RPMI8226 (cell line): ENCODE measurements at places on chromosomes 5 and 9.

DNA sequence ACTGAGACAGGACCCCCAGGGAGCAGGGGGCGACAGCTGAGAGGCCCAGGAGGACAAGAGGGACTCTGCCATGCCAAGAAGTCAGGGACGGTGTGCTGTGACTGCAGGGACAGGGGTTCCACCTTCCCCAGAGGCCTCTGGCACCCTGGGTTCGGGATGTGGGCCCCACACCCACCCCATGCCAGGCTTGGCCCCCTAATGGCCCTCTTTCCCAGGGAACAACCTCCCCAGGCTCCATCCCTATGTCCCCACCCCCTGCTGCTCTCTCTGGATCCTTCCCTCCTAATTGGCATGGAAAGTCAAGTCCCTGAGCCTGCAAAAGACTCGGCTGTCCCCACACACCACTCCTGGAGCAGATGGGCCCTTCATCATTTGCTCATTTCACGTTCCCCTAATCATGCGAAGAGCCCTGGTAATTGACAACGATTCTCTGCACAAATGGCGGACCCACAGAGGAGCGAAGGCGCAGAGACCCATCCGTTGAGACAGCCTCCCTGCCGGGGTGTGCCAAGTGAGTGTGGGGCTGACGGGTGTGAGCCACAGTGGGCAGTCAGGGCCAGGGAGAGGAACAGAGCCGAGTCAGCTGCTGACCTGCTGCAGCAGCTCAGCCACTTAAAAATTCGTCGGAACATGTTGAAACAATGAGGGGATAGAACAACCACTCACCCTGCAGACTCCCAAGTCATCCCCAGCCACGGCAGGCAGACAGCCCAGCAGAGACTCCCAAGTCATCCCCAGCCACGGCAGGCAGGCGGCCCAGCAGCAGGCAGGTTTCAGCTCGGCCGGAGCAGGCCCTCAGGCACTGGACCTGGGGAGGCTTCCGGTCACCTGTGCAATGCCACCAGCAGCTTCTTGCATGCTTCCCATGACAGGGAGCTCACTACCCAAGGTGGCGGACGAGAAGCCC lies 109.0 kb downstream of the VAV2 start:
- no peak for DNase-seq

GRCh38 chr5:177429248-177430040 lies 3.0 kb downstream of the GRK6 start:
- peak; percentile 57 for DNase-seq

DNA sequence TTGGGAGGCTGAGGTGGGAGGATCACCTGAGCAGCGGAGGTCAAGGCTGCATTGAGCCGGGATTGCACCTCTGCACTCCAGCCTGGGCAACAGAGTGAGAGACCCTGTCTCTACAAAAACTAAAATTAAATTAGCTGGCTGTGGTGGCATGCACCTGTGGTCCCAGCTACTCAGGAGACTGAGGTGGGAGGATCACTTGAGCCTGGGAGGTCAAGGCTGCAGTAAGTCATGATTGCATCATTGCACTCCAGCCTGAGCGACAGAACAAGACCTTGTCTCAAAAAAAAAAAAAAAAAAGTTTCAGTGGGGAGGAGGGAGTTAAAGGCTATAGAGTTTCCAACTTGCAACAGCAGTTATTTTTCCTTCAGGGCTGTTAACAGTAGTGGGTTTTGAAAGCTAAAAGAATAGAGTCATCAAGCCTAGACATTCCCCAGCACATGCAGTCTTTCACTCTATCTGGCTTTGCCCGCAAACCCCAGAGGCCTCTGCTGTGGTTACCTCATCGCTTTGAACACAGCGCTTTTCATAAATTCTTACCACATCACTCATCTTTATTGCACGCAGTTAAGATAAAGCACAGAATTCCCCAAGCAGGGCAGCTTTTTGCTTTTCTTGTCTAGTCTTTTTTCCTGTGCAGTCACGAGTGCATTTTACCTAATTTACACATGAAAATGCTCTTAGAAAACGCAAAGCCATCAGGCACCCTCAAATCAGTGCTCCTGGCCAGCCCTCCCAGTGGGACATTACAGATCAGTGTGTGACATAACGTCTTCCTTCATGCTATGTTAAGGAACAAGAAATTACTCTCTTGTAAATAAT lies 8.7 kb upstream of the SLC2A8 start:
- DNase-seq = no peak

DNA sequence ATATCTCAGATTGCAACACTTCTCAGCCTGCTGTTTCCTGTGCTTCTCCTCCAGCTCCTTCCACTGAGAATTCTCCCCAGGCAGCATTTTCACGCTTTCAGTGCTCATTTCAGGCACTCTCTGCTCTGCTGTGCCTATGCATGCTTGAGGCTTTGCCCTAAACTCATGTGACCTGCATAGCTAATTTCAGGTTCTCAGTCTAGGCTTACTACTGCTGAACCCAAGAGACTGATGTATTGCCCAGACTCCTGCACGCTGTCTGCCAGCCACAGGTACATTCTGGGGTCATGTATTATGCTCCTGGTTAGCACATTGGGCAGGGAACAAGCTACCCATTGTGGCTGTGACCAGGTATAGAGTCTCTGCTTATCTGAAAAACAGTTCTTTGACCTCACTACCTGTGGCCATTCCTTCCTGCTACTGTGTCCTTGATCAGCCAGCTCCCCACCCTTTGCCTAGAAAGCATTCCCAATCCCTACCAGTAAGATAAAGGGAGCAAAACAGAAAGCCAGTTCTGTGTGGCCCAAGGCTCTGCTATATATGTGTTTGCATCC lies 34.7 kb downstream of the PIP5K1B start:
- DNase-seq = no peak

- no peak for DNase-seq
Measured at GRCh38 chr5:113909782-113910181, 396.3 kb downstream of the YTHDC2 start.

DNA sequence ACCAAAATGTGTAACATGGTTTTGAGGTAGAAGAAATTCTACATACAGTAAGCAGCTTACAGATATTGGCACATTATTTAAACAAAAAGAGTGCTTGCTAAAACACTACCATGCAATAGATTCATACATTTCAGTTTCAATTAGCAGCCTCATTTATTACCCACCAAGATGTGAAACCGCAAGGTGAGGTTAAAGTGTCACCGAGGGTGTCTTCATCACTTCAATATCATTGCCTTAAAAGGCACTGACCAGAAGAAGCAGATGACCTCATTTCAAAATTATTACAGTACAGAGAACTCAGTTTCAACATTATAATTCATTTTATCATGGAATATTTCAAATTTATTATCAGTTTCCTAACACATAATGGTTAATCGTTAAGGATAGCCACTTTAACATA lies 302.2 kb downstream of the ISL1 start:
- DNase-seq = no peak

DNA sequence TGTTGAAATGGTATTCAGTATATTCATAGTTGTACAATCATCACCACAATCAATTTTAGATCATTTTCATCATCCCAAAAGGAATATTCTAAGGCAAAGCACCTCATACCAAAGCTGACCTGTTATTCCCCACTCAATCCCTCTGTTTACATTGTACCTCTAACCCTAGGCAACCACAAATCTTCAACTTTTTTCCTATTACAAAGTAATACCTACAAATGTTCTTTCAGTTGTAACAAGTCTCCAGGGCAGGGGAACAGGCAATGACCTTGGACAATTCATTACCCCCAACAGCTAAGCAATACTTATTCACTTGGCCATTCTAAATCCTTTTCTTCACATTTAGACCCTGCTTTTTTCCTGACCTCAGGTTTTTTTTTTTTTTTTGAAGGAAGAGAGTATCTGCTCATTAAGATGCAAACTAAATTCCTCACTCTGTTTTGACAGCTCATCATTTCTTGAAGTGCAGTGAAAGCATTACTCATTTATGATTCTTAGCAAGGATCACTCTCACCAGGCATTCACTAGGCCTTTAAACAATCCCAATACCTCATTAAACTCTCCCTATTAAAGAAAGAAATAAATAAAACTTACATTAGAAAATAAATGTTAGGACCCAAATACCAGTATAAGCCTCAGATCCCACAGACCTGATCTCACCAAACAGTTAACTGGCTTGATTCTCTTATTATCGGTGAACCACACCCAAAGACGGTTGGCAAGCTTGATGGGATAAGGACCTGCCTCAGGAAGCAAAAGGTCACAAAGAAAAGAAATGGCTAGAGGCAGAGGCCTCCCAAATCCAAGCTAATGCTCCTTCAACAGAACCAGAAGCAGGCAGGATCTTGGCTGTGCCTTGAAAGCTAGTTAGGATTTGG lies 15.3 kb downstream of the MTMR12 start:
- no peak for DNase-seq
